ENCODE measurements at places on chromosomes 5 and 9.

DNA sequence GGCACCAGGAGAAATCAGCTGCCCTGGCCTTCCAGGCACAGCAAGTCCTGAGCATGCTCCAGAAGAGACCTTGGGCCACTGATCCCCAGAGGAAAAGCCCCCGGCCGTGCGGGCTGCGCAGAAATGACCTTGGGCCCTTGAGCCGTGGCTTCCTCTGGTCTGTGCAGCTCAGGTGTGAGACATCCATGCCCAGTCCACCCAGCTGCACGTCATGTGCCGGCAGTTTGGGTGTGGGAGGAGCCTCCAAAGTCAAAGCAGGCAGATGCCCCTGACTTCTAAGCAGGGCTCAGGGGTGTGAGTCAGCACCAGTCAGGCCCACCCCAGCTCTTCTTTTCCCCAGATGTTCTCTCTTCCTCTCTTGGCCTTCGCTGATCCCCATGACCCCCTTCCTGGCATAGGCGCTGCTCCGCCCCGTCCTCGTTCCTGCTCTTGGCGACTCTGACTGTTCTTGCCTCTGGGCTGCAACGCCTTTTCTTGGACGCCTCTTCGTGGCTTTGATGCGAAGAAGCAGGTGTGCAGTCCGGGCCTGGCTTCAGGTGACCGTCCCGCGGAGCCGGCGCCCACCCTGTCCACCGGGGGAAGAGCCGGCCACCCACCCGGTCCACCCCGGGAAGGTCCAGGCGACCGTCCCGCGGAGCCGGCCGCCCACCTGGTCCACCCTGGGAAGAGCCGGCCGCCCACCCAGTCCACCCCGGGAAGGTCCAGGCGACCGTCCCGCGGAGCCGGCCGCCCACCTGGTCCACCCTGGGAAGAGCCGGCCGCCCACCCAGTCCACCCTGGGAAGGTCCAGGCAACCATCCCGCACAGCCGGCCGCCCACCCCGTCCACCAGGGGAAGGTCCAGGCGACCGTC lies 5.9 kb upstream of the QSOX2 start:
- DNase-seq: no peak

GRCh38 chr5:72452515-72453245 lies 54.5 kb downstream of the ZNF366 start:
- peak; percentile 57 for DNase-seq

- no peak for DNase-seq
These were observed 12.2 kb upstream of the OBP2B start for GRCh38 chr9:133221177-133221809.

DNA sequence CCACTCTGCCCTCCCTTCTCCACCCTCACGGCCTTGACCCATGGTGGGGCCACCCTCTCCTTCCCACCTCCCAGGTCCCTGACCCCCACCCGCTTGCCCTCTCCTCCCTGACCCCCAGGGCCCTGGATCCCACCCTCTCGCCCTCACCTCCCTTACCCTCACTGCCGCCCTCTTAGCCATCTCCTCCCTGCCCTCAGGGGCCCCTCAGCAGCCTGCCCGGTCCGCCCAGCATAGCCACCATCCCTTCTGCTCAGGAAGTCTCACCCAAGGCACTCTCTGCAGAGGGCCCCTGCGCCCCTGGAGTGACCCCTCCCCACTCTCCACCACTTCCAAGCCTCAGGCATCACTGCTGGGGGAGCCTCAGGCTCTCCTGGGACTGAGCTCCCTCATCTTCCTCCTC lies 66.3 kb downstream of the MRPL36 start:
- no peak for DNase-seq

GRCh38 chr5:171851251-171851650 lies 65.6 kb downstream of the SMIM23 start:
- DNase-seq: no peak

DNA sequence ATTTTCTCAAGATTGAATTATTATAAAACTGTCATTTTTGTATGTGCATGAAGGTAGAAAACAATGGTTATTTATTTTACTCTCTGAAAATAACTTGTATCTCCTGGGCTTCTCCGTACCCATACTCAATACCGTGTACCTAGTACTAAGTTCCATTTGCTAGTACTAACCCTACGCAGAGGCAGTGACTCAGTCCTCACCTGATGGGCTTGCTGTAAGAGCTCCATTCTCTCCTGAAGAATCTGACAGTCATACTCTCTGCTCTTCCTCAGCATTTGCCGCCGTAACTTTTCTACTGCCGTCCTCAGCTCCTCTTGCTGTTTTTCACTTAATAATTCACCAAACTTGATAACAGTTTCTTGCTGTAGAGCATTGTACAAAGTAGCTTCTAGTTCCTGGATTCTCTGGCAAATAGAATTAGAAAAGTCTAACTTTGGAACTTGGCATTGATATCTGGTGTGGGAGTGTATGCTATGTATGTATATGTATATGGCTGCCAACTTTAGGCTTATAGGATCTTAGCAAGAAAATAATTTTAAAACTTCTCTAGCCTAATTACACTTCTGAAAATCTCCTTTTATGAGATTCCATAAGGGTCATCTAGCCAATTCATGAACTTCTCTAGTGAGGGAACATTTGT lies 108.0 kb upstream of the DPYSL3 start:
- DNase-seq: no peak

DNA sequence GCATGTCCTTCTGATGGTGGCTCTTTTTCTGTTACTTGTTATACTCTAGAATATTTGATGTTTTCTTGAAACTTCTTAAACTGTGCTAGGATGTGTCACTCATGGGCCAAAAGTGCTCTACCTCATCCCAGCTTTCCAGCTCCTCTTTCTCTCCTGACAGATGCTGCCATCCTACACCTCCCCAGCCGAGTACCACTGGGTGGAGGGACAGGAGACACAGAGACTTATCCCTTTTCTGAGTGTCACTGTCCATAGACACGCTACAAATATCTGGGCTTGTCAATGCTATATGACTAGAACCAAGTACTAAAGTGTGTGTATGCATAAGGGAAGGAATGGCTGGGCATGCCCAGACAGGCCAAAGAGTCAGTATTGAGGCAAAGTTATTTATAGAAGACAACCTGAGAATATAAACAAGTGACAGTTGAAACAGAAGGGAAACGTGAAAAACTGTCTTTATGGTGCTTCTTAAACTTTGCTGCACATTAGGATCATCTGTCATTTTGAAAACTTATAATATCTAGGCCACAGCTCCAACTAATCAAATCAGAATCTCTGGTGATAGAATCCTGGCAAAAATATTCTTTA lies 188.0 kb downstream of the CARTPT start:
- no peak for DNase-seq

GRCh38 chr5:39253196-39253595 lies 33.8 kb upstream of the FYB1 start:
- DNase-seq: no peak

DNA sequence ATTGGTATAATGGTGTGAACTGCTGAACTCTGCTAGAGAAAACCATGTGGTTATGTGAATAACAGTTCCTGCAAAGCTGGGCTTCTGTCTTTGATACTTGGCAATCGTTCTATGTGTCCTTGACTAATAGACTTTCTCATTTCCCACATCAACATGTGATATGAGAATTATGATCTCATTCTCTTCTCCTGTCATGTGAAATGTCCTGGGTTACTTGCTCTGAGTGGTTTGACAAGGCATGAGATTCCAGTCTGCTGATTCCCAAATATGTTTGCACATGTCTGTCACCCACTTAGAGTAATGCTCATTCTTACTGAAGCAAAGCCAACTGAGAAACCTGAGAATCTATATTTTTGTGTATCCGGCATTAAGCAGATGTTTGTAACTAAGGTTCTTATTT lies 141.2 kb downstream of the PARP8 start:
- peak; percentile 7 for DNase-seq

- no peak for DNase-seq
These were observed 1205.2 kb upstream of the DMAC1 start for GRCh38 chr9:9004810-9005209.

- peak; percentile 66 for DNase-seq
These were observed 32.2 kb upstream of the ANGPTL2 start for GRCh38 chr9:127154390-127155191.
